ENCODE measurements at places on chromosomes 3 and 15.

DNA sequence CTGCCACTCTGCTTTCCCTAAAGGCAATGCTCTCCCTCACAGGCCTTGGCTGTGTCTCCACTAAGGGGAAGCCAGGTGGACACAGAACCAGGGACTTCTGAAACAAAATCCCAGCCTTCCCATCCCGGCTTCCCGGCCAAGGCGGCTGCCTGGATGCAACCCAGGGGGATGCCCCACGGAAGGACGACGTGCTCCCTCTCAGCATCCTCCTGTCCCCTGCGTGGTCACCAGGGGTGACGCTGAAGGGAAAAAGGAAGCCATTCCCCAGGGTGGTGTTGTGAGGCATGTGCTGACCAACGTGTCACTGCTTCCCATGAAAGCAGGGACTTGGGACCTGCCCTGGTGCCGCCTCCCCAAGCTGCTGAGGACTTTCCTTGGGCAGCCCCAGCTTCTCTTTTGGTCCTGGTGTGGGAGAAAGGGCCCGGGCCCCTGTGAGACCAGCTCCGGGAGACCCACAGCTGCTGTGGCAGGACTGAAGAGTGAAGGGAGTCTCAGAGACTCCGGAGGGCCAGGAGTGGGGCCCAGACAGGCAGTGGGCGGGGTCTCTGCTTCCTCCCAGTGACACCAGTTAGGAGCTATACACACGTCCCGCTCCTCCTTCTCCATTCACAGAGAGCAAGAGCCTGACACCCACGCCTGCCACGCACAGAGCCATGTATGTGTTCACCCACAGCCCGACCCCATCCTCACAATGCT, 139.2 kb downstream of the NUP210 start:
- no peak for DNase-seq

- no peak for DNase-seq
Measured at GRCh38 chr15:27527490-27528067, 556.6 kb downstream of the GABRG3 start.

GRCh38 chr3:160577093-160577492, 11.7 kb upstream of the KPNA4 start:
- no peak for DNase-seq

- no peak for DNase-seq
Measured at GRCh38 chr3:16140116-16140893, 34.2 kb upstream of the GALNT15 start.

- DNase-seq = no peak
Measured at GRCh38 chr15:88428805-88429605, 38.2 kb downstream of the MRPL46 start.

- DNase-seq = no peak
Measured at GRCh38 chr3:9780458-9780812, 10.7 kb upstream of the CAMK1 start.

GRCh38 chr3:127208483-127209100, 15.7 kb downstream of the PRR23E start:
- DNase-seq = no peak

- DNase-seq = no peak
Measured at GRCh38 chr3:66198437-66199088, 22.2 kb upstream of the SLC25A26 start.

GRCh38 chr15:97316362-97316761, 644.1 kb upstream of the ARRDC4 start:
- no peak for DNase-seq

GRCh38 chr15:58556028-58556361, 124.2 kb downstream of the LIPC start:
- no peak for DNase-seq

GRCh38 chr3:13300546-13301285, 119.4 kb downstream of the NUP210 start:
- no peak for DNase-seq

DNA sequence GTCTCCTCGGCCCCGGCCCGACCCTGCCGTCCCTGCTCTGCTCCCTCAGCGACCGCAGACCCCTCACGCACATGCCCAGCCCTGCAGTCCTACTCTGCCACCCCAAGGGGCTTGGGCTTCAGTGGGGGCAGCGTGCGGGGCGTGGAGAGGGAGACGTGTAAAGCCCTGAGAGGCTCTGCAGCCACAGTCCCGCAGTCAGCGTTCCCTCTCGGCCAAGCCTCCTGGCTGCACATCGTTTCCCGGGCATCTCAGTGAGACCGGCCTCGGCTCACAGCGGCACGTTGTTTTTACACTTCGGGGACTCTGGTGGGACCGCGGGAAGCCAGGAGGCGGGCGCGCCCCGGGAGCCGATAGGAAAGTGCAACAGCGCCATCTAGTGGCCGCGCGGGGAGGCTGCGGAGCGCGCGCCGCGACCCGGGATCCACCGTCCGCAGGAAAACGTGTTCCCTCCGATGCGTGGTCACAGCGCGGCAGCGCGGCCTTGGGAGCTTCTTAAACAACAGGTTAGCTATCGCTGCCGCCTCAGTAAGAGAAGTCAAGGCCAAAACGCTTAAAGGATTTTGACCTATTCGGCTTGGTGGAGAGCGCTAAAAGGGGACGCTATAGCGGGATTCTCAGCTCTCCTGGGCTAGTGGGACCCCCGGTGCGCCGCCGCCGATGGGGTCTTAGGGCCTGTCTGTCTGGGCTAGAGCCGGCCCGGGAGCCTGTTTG, 226.8 kb upstream of the IGF1R start:
- peak; percentile 87 for DNase-seq

GRCh38 chr15:69610277-69610676, 157.7 kb downstream of the RPLP1 start:
- DNase-seq = no peak

GRCh38 chr15:68984586-68984985, 29.9 kb upstream of the NOX5 start:
- DNase-seq = no peak

GRCh38 chr3:70486414-70487017, 174.1 kb upstream of the MDFIC2 start:
- DNase-seq = no peak

DNA sequence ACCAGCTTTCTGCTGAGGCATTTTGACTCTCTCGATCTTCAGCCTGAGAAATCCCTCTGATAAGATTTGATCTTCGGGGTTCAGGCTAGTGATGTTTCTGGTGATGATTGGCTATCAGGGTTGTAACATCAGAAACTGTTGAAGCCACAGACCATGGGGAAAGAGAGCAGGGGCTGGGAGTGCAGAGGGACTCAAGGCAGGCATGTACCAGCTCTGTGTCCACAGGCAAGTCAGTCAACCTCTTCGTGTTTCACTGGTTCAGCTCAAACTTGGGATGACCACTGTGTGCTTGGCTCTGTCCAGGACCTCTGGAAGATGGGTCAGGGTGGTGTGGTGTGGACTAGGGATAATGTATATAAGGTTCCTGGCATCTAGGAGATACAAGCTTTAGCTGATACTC, 116.5 kb downstream of the EEFSEC start:
- DNase-seq = no peak

DNA sequence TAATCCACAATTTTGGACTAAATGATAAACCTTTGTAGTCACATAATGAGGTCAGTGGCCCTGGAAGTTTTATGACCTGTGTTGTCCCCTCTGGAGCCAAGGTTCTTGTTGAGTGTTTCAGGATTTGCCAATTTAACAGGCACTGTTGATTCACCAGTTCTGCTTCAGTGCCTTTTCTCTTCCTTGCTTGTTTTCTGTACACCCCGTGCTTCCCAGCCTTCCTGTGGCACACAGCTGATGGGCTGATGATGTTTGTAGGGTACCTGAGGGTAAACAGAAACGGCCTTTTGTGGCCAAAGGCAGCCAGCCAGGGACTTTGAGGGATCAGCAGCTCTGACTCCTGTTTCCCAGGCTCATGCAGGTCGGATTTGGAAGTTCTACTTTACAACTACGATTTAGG, 13.3 kb downstream of the GYG1 start:
- no peak for DNase-seq

DNA sequence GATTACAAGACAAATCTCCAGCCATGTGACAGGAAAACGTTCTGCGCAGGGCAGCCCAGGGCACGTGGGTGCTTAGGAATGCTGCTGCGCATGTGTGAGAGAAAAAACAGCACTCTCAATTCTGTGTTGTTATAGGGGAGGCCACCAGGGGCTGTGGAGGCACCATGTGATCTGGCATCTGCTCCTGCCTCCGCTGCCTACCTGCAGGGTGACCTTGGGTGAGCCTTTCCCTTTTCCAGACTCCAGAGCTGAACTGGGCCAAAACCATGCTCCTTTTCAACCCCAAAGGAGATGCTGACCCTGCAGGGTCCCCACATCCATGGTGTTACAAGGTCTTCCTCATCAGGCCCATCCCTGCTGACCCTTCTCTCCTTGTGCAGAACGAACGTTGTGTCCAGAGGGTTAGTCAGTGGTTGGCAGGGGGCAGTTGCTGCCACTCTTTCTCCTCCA, 81.5 kb upstream of the RASGRF1 start:
- no peak for DNase-seq

DNA sequence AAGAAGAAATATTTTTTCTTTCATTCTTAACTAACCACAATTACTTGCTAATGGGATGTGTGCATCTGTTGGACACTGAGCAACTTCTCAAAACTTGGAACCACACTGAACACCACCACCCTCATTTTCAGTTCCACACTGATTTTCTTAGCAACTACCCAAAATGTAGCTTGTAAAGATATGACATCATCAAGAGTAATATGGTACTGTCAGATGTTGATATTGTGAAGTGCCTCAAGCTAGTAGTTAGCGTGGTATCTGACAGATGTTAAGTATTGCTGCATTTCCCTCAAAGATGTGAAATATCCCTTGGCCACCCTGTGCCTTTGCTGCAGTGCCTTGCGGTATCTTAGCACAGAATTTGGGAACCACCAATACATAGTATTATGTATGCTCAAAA, 9.3 kb downstream of the RFTN1 start:
- no peak for DNase-seq

DNA sequence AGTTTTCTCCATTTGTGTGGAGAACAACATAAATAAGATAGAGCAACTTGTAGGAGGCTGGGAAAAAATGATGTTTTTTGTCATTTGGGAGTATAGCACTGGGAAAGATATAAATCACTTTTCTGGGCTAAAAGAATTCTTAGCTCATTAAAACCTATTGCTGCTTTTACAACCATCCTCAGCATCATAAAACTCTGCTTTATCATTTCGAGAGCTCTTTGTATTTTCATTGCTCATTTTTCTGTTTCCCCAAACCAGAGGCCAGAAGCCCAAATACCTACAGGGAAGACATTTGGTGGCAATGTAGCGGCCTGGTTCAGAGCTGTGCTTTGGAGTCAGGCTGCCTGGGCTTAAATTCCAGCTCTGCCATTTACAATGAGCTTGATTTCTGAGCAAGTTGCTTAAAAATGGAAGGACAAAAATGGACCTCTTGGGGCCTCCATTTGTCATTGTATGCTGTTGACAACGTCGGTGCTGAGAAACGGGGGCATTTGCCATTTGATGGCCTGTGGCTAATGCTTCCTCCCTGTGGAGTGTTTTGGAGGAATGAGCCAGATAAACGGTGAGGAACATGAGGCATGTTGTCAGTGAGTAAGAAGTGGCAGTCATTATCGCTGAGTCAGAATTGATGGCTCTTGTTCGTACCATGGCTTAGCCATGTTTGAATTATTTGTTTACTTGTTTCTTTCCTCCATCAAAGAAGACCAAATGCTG, 260.0 kb downstream of the EBLN2 start:
- no peak for DNase-seq

DNA sequence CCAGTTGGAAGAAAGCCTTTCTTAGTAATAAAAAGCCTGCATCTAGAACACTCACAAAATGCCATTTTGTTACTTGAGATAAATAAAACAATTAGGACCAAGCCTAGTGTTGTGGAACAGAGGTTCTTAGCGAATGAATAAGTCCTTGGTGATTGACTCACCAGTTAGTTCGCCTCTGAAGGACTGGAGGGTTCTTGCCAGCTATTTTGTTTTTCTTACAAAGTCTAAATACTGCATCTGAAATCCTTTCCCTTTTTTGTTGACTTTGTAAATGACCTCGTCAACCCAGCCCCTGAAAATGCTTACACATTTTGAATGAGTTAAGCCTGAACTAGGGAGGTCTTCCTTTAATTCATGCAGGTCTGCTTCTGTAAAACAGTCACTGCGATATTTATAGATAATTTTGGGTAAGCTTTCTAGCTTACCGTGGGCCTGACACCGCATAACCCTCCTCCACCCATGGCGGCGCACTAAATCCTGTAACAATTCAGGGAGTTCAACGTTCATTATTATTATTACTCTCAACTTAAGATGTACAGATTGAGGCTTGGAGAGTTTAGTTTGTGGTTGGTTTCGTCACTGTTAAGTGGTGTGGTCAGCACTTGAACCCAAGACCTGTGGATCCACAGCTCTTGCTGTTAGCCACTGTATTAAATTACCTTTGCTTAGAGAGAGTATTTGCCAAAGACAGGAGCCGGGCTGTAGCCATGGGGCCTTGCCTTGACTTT, 45.0 kb upstream of the SACM1L start:
- DNase-seq = no peak

GRCh38 chr3:124774327-124774718, 44.1 kb downstream of the UMPS start:
- DNase-seq = peak; percentile 31

DNA sequence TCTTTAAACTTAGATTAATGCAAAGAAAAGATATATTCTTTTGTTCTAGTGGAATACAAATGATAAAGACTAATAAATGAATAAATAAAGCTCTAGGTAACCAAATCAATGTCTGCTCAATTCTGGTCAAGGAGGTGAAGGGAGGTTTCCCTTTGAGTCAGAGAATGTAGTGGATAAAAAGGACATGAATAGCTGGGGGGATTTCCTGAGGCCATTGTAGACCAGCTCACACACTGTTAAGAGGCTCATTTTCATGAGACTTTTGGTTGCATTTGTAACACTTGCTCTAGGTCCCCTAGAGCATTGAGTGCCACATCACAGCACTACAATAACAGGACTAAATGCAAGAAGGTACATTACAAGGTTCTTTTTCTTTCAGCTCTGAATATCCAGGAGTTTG, 170.7 kb downstream of the TIGIT start:
- no peak for DNase-seq

DNA sequence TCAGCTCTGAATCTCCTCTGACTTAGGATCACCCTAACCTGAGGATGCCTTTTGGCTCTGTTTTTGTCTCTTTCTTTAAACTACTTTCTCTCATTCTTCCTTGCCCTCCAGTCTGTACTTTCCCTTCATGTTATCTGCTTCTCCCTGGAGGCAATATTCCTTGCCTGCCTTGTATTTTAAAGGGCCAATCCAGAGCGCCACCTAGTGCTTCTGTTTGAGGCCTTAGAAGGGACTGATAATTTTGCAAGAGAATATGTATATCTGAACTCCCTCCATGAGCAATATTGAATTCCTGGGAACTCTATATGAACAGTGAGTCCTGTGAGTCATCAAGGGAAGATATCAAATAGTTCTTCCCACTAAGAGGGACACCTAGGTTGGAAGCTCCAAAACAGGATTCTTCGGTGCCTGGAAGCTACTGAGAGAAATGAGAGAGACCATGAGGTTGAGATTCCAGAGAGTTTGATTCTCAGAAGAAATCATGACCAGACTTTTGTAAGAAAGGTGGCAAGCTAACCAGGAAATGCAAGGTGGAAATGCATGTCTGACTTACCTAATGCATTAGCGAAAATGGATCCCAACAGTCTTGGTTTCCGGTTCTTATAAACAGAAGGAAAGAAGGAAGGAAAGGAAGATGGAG, 203.8 kb upstream of the CD96 start:
- DNase-seq = peak; percentile 70

GRCh38 chr3:98148751-98149150, 1.5 kb downstream of the OR5H14 start:
- no peak for DNase-seq

Data from endothelial cell (in vitro differentiated cells).